Left forelimb (tissue), 1 donor: ENCODE measurements at places on chromosomes 3 and 15.

DNA sequence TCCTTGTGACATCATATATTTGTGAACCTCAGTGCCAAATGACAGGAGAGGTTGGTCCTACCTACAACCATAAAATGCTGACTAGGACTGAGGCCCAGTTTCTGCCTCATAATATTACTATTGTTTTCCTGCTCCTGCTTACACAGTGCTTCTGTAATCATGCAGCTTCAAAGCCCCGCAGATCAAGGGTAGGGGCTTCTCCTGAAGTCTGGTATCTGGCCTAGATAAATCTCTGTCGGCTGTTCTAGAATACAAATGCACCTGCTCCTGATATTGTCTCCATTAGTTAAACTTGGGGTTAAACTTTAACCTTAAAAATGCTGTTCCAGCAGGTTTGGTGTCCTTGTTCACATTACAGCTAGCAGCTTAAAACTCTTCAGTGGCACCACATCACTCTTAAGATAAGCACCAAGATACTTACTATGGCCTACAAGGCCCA lies 552.4 kb downstream of the TUSC7 start:
- no peak for DNase-seq

DNA sequence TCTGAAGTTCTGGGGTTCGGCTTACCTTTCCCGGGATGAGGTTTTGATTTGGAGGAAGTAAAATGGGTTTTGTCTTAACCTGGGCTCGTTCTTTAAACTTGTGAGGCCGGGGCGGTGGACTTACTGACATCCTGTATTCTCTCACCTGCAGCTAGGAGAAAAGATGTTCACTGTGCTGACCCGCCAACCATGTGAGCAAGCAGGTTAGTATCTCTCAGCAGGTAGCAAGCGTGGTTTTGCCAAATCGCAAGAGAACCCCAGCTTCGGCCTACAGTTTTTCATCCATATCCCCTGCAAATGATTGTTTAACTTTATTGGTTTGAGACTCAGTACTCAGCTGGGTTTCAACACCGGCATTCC lies 891 bp downstream of the ENTPD3 start:
- no peak for DNase-seq

DNA sequence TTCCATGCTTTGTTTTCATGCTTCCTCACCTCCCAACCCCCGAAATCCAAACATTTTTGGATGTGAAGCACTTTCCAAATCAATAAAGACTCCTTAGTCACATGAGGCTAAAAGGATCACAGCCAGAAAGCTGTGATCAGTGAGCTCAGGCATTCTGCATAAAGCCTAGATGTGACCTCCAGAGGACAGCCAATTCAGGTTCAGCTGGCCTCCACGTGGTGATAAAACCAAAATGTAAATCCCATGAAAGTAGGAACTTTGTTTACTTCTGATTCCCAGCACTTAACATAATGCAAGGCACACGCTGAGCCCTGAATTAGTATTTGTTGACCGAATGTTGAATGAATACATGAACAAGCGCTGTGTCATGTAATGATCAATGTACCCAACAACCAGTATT lies 249.5 kb upstream of the EOMES start:
- no peak for DNase-seq

GRCh38 chr3:14266361-14266760 lies 87.7 kb downstream of the LSM3 start:
- DNase-seq: no peak

GRCh38 chr3:161332792-161333191 lies 38.5 kb downstream of the SPTSSB start:
- no peak for DNase-seq

- DNase-seq: no peak
Measured at GRCh38 chr3:107432646-107433045, 55.4 kb downstream of the CCDC54 start.

DNA sequence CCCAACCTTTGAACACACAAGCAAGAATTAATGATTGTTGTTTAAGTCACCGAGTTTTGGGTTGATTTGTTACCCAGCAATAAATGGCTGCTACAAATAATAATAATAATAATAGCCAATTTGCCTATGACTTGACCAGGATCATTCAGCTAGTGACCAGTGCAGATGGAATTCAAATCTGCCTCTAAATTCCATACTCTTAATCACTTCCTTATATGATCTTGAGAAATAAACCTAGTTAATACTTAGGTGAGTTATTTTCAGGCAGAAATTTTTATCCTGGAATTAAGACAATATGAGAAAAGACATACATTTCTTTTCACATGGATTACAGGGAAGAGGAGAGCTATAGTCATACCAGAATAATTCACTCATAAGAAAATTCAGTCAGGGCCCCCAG lies 116.0 kb upstream of the GALNT15 start:
- DNase-seq: no peak

- DNase-seq: no peak
Measured at GRCh38 chr3:63030666-63031065, 155.4 kb upstream of the CADPS start.
